Aorta (tissue), 5 donors: ENCODE measurements at places on chromosomes 16 and 17.

GRCh38 chr17:3012926-3013581 is 50.4 kb downstream of the OR1D5 start:
- H3K4me1 ChIP-seq, result no peaks in the 10 kb centered on the region
- no peak overlapping the region for H3K27ac ChIP-seq
- DNase-seq, result peak; percentile 81
- no peaks in the 10 kb centered on the region for H3K36me3 ChIP-seq

DNA sequence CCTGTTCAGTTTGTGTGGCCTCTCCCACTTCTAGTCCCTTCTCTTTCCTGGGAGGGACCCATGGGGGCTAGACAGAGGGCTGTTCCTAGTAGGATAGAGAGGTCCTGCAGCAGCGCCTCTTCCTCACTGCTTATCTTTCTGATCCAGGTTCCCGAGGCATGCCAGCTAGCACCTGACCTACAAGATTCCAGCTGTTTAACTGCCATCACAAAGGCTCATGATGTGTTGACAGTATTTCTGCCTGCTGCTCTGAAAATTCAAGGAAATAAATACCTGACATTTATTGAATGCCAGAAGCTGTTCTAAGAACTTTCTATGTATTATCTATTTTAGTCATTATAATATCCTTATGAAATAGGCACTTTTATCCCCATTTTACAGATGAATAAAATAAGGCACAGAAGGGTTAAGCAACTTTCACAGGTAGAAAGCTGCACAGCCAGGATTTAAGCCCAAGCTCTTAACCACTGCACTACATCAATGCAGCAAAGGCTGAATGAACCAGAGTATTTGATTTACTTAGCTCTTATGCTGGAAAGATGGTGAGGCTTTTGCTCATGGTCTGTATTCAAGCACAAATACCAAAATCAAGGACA is 38.8 kb downstream of the HEATR6 start:
- no peak overlapping the region for H3K4me3 ChIP-seq
- no peaks in the 10 kb centered on the region for H3K27me3 ChIP-seq
- no peak for DNase-seq
- H3K36me3 ChIP-seq, result peaks cover 7% of the 10 kb centered on the region
- H3K4me1 ChIP-seq, result no peaks in the 10 kb centered on the region

GRCh38 chr17:19672009-19672750 is 23.6 kb downstream of the ALDH3A2 start:
- peaks cover 6% of the 10 kb centered on the region for H3K36me3 ChIP-seq
- H3K4me3 ChIP-seq, result no peak overlapping the region
- H3K27me3 ChIP-seq, result no peaks in the 10 kb centered on the region
- H3K4me1 ChIP-seq, result no peaks in the 10 kb centered on the region
- H3K27ac ChIP-seq, result no peak overlapping the region

DNA sequence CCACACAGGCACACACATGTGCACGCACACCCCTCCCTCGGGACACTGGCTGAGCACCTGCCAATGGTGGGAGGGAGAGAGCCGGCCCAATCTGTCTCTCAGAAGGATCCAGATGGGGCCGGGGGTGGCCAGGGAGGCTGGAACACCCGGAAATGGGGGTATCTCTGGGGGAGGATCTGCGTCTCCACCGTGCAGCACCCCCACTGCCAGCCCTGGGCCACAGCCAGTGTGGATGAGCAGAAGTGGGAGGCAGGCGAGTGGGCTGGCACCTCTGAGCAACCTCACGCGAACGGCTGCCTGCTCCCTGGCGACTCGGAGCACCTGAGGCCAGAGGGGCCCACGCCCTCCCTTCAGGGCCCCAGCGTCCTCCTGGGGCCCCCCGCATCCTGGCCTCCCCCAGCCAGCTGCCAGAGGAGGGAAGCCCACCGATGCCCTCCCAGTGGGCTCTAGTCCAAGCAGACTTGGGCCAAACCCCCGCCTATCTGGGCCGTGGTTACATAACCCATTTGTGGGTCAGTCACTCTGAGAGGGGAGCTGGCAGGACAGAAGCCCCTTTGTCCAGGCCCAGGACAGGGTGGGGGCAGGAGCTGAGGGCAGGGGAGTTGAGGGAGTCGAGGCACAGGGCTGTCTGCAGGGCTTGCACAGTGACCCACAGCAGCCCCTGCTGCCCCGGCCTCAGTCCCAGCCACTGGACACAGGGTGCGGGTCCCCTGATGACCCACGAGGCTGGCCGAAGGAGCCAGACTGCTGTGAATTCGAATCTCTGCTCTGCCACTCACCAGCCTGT is 5.6 kb downstream of the CASKIN1 start:
- H3K27ac ChIP-seq, result no peak overlapping the region
- H3K4me3 ChIP-seq, result no peak overlapping the region
- no peaks in the 10 kb centered on the region for H3K4me1 ChIP-seq
- DNase-seq, result no peak
